ENCODE measurements at places on chromosomes 4 and X.

DNA sequence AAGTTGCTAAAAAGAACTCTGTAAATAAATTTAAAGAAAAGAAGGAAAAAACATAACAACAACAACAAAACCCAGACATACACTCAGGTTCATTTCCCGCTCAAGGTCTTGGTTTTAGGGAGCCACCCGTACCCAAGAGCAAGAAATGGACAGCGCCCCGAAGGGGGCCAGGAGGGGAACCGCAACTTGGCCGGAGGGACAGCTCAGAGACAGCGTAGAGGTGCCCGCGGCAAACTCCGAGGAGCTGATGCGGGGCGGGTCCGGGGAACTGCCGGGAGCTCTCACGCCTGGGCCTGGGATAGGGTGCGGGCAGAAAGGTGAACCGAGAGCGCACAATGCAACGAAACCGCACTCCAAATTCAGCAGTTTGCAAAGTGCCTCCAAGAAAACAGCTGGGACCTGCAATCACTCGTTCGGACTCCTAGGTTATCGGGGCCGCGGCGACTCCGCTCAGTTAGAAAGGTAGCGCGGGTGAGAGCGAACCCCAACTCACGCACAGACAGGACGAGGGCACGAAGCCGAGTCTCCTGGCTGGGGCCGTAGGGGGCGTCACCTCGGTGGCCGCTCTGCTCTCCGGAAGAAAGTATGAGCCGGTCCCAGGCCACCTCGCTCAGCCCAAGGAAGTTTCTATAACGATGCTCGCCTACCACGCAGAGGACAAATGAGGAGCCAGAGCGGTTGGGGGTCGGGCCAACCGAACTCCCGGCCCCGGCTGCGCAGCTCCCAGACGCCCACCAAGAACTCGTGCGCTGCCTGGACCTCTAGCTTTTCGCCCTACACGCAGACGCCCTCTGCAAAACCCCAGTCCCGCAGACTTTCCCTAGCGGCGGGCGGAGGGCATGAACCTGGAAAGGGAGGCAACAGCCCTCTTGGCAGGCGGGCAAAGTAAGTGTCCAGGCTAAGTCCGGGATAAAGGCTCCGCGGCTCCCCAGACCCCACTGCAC is 1.4 kb downstream of the NDNF start:
- no peak for DNase-seq

DNA sequence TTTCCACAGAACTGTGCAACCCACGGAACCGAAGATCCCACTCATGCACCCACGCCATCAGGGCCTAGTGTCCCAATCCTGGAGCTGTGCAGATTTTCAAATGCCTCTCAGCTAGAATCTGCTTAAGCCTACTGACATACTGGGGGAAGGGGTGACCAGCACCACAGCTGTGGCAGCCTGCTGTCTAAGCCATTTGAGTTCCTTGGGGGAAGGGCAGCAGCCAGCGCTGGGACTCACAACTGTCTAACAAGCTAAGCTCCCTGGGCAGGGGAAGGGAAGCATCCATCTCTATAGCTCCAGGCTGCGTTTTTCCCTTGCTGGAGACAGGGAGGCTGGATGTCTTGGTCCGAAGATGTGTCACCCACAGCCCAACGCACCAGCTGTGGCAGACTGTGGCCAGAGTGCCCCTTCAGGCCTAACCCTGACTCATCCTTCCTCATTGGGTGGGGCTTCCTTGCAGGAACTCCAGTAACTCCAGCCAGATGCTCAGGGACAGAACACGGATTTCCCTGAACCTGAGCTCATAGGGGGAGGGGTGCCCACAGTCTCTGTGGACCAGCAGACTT is 194.8 kb downstream of the CHRDL1 start:
- no peak for DNase-seq

GRCh38 chr4:114558446-114559020 is 40.1 kb upstream of the UGT8 start:
- DNase-seq = no peak

- no peak for DNase-seq
Observed at GRCh38 chrX:125646195-125646594, 326.5 kb downstream of the TEX13C start.

DNA sequence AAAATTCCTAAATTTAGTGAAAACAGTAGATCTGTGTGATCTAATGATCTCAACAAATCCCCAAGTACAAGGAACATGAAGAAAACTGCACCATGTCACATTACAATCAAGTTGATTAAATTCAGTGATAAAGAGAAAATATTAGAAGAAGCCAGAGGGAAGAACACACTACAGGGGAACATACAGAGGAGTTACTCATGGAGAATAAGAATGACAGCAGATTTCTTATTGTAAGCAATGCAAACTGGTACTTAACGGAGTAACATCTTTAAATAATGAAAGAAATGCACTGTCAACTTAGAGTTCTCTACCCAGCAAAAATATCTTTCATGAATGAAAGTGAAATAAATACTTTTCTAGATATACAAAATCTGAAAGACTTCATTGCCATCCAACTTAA is 21.1 kb downstream of the TLL1 start:
- no peak for DNase-seq

- DNase-seq = no peak
Observed at GRCh38 chr4:40736910-40737309, 12.8 kb upstream of the NSUN7 start.

DNA sequence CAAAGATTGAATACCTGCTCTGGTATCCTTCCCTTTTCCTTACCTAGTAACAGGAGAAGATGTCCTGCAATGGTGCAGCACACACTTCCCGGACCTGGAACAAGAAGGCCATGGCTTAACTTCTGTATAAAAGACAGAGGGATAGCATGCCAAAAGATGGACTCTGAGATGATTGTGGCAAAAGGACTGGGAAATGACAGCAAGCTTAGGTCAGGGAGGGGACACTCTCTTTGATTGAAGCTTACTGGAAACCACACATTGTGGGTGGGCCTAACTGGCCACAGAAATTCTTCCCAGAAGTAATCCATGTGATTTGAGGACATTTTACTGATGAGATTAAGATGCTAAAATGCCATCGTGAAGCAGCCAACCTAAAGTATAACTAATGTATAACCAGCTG is 71.0 kb upstream of the OTUD4 start:
- no peak for DNase-seq

DNA sequence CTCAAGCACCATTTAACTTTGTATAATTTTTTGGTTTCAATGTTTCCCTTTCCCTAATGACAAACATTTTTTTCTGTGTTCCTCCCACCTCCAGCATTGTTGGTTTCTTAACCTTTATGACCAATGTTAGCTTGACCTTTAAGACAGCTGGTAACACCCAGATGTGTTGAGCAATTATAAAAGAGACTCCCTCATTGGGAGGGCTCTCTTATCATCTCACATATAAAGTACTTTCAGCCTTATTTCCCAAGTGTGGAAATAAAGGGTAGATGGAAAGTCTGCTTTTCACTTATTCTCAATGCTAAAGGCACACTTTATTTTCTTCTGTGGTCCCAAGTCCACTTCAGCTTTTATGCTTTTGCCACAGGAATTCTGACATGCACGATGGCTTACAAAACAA is 1420.4 kb downstream of the RAPGEF2 start:
- no peak for DNase-seq

DNA sequence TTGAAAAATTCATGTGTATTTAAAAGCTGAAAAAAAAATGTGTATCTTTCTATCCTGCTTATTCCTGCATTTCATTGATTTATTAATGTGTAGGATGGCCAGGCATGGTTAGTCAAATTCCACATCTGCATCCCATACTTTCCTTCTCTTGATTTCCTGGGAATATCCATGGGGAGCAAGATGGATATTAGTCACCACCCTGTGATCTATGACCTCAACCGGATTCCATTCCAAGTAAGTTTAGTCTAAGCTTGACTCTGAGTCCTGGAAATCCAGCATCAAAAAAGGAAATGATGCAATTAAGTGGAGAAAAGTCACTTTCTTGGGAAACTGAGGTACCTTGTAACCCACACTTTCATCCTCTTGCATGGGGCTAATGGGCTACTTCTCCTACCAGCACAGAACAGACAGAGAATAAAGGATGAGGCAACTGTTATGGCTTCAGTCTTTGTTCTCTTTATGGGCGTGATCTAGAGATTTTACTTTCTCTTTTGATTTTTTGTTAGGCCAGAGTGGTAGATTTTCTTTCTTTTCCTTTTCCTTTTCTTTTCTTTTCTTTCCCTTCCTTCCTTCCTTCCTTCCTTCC is 17.1 kb upstream of the BEX4 start:
- no peak for DNase-seq

DNA sequence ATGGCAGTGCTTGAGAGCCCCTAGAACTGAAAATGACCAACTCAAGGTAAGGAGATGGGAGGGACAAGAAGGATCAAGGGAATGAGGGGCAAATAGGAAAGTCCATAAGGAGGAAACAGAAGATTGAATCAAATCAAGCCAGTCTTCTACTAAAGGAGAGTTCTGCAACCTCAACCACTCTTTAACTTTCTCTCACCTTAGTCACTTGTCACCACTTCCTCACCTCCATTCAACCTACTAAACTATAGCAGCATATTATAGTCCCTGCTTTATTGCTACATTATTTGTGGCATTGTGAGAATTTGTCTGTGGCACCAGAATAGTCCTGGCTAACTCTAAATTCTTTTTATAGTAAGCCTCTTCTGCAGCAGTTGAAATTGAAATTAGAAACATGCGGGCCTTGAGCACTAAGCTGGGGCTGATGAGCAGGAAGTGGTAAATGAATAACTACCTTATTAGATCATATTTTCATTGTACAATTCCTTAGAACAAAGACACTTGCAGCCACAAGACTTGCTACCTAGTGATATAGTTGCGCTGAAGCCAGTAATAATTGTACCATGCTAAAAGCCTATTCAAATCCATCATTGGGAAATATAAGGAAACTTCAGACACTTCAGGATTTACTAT is 336.9 kb downstream of the ZNF674 start:
- no peak for DNase-seq

DNA sequence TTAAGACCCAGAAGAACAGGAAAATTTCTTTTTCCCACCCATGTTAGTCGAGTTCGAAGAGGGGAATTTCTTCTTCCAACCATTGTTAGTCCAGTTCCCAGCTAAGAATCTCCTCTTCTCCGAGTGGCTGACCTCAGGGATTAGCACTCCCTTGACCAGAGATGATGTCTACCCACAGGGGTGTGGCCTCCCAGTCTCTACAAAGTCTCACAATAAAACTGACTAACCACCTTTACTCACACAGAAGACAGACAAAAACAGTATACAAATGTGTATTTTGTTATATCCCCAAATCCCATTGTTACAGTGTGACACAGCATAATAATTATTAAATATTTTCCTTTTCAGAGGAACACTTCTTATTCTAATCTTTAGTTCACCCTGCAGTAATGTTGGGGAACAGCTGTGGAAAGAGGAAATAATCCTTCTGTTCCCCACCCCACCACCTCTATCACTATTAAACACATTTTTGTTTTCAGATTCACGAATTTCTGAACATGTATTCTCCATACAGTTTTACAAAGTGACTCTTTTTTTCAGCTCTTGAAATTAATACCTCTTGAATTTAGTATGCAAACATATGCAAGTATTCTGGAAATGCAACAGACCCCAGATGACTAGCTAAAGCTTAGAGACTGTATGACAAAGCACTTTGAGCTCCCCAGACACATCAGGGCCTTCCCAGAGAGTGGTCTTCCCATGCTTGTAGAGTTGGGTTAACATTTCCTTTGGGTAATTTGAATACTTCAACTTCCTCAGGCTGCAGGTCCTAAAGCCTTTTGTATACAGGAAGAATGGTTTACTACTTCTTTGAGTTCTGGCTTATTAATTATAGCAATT is 62.5 kb upstream of the NFKB1 start:
- DNase-seq = no peak

GRCh38 chrX:122046226-122046625 is 998.8 kb downstream of the GLUD2 start:
- no peak for DNase-seq

DNA sequence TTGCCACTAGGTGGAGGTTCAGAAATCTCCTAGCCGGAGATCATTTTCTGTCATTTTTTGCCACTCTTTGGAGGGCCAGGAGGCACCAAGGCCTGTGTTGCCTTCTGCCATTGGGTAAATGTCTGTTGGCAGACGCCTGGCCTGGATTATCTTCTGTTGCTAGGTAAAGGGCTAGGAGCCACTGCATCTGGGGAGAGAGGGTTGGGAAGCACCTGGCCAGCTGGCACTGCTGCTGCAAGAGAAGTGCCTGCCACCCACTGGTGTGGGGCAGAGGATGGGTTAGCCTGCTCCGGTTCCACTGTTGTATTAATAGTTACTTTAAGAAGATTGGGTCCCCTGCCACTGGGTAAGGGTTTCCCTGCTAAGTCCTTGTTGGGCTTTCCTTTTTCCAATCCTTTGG is 58.1 kb downstream of the AWAT2 start:
- DNase-seq = no peak

DNA sequence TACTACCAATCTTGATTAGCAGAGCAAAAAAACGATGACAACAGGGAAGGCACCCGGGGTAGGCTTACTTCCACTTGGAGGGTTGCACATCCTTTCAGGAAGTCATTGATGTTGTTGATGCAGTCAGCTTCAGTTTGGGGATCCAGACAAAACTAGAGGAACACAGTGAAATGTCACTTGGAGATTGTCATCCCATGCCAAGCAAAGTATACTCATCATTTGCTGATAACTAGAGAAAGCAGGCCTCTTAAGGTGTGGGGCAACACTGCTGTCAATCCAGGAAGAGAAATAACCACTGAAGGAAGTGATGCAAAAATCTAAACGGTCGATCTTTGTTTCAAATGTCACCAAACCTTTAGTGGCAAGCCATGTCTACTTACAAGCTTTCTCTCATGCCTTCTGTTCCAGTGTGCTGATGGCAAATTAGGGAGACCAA is 1.4 kb downstream of the ARHGEF6 start:
- DNase-seq = peak; percentile 67

DNA sequence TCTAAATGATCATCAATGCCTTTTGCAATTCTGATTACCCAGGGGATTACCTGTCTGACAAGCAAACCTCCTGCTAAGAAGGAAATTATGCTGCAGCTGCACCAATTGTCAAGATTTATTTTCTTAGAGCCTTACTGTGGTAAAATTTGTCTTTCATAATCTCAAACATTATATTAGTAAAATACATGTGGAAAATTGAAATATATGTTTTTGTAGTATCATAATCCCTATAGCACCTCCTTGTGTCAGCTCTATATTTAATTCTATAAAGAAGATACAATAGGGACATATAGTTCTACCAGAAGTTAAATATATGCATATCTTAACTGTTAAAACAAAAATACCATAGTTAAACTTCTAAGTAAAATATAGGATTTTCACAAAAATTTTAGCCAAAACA is 655.6 kb upstream of the PCDH10 start:
- no peak for DNase-seq

Data from SIG-M5 (cell line).